ENCODE measurements at places on chromosomes 3 and 15.

DNA sequence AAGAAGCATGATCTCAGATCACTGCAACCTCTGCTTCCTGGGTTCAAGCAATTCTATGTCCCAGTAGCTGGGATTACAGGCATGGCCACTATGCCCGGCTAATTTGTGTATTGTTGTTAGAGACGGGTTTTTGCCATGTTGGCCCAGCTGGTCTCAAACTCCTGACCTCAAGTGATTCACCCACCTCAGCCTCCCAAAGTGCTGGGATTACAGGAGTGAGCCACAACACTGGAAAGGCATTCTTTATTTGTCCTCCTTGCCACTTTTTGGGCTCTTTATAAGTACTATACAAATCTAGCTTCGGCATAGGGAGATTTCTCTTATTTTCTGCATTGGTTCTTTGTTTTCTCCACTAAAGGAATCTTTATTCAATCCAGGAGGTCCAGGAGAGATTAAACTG lies 18.6 kb downstream of the CMTM8 start:
- DNase-seq: no peak

DNA sequence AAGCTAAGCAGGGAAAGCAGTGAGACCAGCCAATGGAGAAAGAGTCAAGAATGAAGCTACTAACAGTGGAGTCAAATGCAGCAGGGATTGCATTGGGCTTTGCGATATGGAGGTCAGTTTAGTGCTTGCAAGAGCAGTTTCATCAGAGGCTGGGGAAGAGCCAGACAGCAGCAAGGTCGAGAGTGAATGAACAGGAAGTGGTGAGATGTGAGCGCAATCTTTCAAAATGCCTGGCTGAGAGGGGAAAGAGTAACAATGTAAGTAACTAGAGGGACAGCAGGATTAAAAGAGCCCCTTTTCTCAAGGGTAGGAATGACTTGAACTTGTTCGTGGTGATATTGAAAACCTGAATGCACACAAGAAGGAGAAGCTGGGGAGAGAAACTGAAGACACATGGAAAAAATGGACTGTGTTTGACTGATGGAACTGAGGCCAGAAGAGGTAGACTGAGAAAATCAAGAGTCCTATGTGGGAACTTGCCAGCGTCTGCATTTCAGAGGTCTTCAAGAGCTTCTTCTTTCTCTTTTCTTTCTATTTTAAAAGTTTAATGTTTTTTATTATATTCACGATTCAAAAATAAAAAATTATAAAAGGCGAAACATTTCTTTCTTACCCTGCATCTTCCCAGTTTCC lies 30.6 kb upstream of the GPR160 start:
- no peak for DNase-seq

- no peak for DNase-seq
These were observed 8.1 kb upstream of the MAPK6 start for GRCh38 chr15:52010633-52011595.

- no peak for DNase-seq
These were observed 128.0 kb downstream of the ATP8B4 start for GRCh38 chr15:49990835-49991545.

DNA sequence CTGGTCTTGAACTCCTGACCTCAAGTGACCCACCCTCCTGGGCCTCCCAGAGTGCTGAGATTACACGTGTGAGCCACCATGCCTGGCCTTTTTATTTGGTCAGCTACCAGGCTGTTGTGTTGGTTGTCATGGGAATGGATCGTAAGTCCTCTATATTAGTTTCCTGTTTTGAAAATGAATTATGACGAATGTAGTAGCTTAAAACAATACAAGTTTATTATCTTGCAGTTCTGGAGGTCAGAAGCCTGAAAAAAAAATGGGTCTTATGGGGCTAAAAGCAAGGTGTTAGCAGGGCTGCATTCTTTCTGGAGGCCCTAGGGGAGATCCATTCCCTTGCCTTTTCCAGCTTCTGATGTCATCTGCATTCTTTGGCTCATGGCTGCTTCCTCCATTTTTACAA lies 25.1 kb upstream of the HERC1 start:
- DNase-seq: no peak

GRCh38 chr15:88482263-88482662 lies 14.8 kb downstream of the MRPS11 start:
- DNase-seq: no peak

GRCh38 chr3:44110648-44111047 lies 131.0 kb upstream of the TOPAZ1 start:
- no peak for DNase-seq

DNA sequence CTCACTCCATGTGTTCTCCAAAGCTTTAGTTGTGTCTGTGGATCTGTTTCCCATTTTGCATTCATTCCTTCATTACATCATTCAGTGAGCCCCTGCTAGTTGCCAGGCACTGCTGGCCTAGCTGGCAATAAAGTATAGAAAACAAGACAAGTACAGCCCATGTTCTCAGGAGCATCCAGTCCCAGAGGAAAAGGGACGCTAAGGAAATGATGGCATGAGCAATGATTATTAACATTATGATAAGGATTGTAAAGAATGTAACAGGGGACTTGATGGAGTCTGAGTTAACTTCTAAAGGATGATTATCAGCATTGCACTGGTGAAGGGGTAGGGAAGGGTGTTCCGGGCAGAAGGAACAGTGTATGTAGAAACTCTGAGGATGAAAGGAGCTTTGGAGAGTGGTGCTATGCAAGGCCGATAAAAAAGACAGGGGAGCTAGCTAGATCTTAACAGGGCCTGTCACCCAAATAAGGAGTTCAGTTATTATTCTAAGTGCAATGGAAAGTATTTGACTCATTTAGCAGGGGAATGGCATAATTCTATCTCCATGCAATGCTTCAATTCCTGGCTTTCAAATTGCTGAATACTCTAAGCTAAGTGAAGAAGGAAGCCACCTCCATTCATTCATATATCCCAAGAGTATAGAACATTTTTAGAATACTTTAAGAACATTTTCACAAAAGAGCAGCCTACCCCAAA lies 258.2 kb upstream of the STT3B start:
- no peak for DNase-seq

DNA sequence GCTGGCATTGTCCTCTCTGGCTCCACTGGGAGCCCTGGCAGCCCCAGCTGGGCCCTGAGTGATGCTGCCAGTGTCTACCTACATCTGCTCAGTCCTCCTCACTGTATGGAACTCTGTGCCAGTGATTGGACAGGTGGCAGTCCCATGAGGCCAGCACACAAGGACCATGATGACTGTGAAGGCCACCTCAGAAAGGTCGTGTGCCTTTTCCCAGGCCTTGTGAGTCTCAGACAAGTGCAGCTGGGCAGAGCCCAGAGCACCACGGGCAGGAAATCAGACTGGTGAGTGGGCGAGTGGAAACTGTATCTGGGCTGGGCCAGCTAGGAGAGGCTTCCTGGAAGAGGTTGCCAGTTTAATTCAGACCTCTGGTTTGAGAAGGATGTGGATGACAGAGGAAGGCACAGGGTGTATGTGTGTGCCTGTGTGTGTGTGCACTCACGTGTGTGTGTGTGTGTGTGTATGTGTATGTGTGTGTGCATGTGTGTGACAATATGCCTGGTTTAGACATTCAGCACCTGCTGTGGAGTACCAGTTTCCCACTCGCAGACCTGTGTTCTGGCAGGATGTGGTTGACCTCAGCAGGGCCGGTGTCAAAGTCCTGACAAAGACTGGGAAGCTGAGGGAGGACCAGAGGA lies 7.0 kb downstream of the MAPKAPK3 start:
- no peak for DNase-seq

Data from WERI-Rb-1 (cell line).